ENCODE measurements at places on chromosomes 11 and 22.
A peak's percentile ranks its signal among the peaks of the same experiment; 100 is the strongest.

GRCh38 chr11:103112364-103112763 lies 3.1 kb downstream of the DYNC2H1 start:
- no peak for DNase-seq

DNA sequence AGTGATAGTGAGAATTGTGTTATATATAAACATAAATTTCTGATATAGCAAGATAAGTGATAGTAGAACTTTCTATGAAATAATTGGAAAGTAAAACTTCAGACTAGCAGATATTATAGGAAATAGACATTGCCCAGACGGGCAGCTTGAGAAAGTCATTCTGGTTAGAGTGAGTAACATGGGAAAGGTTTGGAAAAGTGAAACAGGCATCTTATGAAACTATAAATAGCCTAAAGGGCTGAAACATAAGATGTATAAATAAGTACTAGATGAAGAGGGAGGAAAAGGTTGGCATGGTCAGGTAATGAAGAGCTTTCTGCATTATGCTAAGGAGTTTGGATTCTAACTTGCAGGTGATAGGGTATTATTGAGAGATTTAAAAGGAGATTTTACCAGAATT lies 101.3 kb downstream of the DYNC2H1 start:
- no peak for DNase-seq

DNA sequence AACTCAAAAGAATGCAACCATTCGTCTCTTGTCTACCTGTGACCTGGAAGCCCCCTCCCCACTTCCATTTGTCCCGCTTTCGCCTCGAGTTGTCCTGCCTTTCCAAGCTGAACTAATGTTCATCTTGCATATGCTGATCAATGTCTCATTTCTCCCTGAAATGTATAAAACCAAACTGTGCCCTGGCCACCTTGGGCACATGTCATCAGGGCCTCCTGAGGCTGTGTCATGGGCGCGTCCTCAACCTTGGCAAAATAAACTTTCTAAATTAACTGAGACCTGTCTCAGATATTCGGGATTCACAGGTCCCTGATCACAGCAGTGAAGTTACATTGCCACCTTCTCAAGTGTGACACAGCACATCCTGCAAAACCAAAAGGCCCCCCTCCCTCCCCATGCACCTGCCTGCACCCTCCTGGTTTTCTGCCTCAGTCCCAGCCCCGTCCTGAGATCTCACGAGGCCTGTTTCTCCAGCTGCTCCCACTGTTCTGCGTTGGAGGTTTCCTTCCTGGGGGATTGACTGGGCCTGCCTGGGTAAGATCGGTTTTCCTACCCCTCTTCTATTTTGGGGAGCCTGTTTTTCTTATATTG lies 1328.7 kb downstream of the TBC1D22A start:
- no peak for DNase-seq

- DNase-seq: no peak
Measured at GRCh38 chr11:129989149-129989813, 13.4 kb downstream of the PRDM10 start.

GRCh38 chr11:1012291-1012690 lies 24.2 kb downstream of the MUC6 start:
- DNase-seq: no peak

DNA sequence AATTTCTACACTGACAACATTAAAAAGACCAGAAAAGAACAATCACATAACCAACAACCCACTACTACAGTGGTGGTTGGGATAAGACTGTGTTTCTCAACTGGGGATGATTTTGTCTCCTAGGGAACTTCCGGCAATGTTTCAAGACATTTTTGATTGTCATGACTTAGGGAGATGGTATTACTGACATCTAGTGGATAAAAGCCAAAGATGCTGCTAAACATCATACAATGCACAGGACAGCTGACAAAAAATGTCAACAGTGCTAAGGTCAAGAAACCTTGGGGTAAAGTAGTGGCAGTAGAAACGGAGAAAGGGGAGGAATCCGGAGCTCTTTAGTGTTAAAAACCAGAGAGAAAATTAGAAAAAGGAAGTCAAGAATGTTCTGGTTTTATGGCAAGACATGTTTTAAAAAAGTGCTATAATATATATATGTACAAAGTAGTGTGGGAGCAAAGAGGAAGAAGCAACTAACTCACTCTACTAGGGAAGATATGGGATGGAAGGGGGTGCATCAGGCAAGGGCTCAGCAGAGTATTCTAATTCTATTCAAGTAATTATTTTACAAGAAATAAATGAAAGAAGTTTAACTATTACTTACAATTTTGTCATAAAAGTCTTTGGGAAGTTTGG lies 37.2 kb downstream of the CKAP5 start:
- DNase-seq: no peak

DNA sequence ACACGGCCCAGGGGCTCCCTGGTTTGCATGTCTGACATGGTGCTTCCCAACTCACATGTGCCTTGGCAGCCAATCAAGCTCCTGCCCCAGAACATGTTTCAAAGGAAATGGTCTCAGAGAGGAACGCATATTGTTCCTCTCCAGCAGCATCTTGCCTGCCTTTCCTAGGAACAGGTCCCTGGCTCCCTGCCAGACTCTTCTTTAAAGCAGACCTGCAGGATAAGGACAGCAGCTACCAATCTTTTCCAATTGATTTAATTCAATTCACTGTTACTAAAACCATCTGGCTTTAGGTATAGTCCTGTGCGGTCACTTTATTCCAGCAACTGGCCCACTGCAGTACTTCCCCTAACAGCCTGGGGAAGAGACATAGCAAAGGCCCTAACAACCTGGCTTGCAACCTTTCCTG lies 79.9 kb downstream of the AMBRA1 start:
- DNase-seq: no peak

GRCh38 chr11:72972496-72973128 lies 158.4 kb downstream of the ATG16L2 start:
- no peak for DNase-seq

DNA sequence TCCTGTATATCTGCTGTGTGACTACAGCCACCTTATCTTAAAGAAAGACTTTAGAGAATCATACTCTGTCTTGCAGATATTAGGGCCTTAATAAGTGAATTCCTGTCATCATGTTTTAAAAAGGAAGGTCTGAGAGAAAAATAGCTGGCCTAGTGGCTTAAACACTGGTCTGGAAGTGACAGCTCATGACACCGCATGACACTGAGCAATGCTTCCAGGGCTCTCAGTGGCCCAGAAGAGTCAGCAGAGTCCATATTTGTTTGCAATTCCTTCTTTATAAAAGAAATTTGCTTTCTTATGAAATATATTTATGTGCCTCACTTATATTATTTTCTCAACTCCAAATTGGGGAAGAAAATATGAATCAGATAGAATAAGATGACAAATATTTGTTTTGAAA lies 33.0 kb downstream of the MMP20 start:
- no peak for DNase-seq

- no peak for DNase-seq
Measured at GRCh38 chr22:49534386-49534785, 293.3 kb downstream of the BRD1 start.

- no peak for DNase-seq
Measured at GRCh38 chr11:119166368-119167076, 2.0 kb upstream of the NLRX1 start.

DNA sequence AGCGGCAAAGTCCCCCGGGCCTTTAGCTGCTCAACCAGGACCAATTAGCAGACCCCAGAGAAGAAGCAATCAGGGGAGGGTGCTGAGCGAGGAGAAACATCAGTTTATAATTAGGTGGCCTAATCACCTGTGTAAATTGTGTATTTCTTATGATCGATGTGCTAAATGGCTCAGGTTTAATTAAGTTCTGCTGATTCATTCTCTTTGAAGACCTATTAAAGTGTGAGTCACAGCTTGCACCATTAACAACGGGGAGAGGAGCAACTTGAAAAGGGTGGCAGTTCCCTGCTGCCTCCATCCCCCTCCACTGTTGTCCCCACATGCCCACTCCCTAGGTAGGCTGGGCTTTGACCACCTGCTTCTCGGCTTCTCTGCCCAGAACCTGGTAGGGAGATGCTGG lies 10.7 kb downstream of the ISX start:
- DNase-seq: no peak

DNA sequence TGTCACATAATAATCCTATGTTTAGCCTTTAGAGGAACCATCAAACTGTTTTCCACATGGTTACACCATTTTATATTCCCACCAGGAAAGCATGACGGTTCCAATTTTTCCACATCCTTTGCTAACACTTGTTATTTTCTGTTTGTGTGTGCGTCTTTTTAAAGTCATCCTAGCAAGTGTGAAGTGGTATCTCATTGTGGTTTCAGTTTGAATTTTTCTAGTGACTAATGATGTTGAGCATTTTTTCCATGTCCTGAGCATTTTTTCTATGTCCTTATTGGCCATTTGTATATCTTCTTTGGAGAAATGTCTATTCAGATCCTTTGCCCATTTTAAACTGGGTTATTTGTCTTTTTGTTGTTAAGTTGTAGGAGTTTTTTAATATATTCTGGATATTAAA lies 53.7 kb upstream of the DEPDC7 start:
- DNase-seq: no peak

DNA sequence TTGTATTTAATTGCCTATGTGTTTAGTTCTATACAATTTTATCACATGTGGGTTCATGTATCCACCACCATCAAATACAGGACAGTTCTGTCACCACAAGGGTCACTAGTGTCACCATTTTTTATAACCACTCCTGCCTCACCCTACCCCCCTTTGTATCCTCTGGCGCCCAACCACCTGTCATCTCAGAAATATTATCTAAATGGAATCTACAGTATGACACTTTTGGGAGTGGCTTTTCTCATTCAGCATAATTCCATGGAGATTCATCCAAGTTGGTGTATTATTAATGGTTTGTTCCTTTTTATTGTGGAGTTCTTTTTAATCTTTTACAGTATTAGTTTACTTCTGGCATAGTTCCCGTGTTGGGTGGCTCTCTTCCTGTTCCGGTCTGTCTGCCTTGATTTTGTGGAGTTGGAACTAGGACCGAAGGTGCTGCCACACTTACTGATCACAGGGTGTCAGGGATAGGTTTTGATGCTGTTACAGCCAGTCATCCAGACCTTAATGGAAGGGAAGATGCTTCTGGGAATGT lies 58.5 kb downstream of the TNRC6B start:
- DNase-seq: no peak

DNA sequence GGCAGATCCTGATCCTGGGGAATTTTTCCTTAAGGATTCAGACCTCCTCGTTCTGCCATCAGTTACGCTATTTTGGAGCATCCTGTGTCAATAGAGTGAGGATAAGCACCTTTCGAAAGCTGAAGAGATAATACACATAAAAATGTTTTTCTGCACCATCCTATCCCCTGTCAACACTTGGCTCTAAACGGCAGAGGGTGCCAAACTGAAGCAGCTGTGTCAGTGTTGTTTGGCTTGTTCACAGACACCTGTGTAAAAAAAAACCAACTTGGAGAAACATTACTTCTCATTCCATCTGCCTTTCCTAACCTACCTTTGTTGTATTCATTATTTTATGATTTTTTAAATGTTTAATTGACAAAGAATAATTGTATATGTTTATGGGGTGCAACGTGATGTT lies 417.0 kb upstream of the DDI1 start:
- DNase-seq: no peak

DNA sequence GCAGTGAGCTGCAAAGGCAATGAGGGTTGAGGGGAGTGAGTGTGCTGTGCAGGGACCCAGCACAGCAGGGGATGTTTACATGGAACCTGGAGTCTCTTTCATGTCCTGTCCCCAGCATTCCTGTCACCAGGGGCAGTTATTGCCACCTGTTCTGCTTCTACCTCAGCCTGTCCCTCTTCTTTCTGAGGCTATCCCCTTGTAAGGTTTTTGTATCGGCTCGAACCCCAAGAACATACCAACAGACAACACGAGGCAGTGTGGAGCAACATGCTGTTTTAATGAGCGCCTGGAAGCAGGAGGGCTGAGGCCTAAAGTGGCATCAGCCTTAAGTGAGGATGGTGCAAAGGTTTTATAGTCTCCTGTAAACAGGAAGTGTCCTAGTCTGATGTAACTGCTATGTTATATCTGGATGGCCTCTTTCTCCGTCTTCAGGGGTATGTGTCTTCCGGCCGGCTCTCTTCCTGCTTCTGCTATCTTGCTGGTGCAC lies 3.9 kb downstream of the SCGB2A2 start:
- no peak for DNase-seq

- DNase-seq: no peak
Measured at GRCh38 chr11:134380785-134381184, 31.3 kb downstream of the B3GAT1 start.

- DNase-seq: no peak
Measured at GRCh38 chr11:59355226-59355625, 3.5 kb upstream of the OR5AN1 start.

GRCh38 chr11:93585758-93586157 lies 42.6 kb upstream of the SMCO4 start:
- DNase-seq: no peak

- DNase-seq: no peak
Measured at GRCh38 chr11:116946414-116946813, 109.0 kb upstream of the APOA1 start.

GRCh38 chr22:38056969-38057891 lies at the start of gene PICK1:
Gene PICK1, plus strand, starts transcription at chr22:38057404. Its CDS starts 406 bp downstream, at chr22:38057810.
- peak; percentile 89 for DNase-seq

GRCh38 chr11:74739546-74740270 lies 8.5 kb upstream of the CHRDL2 start:
- DNase-seq: peak; percentile 38

- DNase-seq: no peak
Measured at GRCh38 chr22:25399649-25400151, 164.8 kb upstream of the GRK3 start.

- no peak for DNase-seq
Measured at GRCh38 chr11:97231231-97231630, 841.4 kb downstream of the JRKL start.
